Activated CD4-positive, alpha-beta T cell treated with anti-CD3 and anti-CD28 coated beads, Interleukin-2, amount 10 ng/mL, durations not matched to agents 7 days and 5 days (primary cell): ENCODE measurements at places on chromosomes 5 and 9. TPM values are rescaled to one million over a fixed set of nuclear protein-coding genes. Genes with fewer than 3 reads are reported as not detected.

GRCh38 chr5:137730336-137730735 lies 5.6 kb downstream of the KLHL3 start:
- no peak overlapping the region for H3K4me3 ChIP-seq
- H3K27ac ChIP-seq: no peak overlapping the region
- peaks cover 28% of the 10 kb centered on the region for H3K4me1 ChIP-seq
- H3K27me3 ChIP-seq: no peaks in the 10 kb centered on the region

DNA sequence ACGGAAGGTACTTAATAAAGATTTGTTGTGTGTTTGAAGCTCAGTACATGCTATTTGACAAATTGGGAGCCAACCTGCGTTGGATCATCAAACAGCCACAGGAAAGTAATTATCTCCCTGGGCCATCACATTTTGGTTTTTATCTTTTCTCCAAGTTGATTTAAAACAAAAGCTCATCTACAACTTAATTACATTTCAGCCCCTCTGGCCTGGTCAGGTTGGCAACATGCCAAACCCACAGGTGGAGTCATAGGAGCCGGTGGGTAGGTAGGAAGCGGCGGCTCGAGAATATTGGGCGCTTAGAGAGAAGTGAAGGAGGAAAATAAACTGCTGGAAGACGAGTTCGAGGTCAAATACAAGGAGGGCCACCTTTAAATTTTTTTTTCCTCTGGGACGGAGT lies 64.9 kb upstream of the FANCC start:
- no peak for DNase-seq
- no peaks in the 10 kb centered on the region for H3K4me1 ChIP-seq

DNA sequence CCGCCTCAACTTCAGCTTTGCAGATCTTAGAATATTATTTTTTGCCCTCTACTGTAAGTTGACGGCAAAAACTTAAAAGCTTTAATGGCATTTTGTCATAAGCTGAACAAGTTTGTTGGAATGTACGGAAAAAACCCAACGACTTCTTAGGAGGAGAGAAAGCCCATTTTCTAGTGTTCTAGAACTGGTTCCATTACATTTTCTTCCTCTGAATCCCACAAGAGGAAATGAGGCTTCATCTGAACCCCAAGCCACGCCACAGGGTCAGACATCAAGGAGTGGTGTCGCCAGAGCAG lies 113.7 kb downstream of the LHFPL2 start:
- no peak overlapping the region for H3K27ac ChIP-seq
- peaks cover 3% of the 10 kb centered on the region for H3K27me3 ChIP-seq
- no peaks in the 10 kb centered on the region for H3K36me3 ChIP-seq
- no peaks in the 10 kb centered on the region for H3K4me1 ChIP-seq

DNA sequence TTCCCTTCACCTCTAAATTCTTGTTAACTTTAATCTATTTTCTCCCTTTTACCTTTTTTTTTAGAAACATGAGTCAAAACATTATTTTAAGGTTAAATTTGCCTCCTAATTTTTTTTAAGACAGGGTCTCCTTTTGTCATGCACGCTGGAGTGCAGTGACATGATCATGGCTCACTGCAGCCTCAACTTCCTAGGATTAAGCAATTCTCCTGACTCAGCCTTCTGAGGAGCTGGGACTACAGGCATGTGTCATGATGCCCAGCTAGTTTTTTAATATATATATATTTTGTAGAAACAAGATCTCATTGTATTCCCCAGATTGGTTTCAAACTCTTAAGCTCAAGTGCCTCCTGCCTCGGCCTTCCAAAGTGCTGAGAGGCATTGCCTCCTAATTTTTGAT lies 424.7 kb upstream of the FAM174A start:
- H3K4me3 ChIP-seq: no peak overlapping the region
- no peaks in the 10 kb centered on the region for H3K27me3 ChIP-seq
- no peaks in the 10 kb centered on the region for H3K4me1 ChIP-seq

GRCh38 chr9:117178596-117179375 lies 236.1 kb downstream of the ASTN2 start:
- no peak for DNase-seq
- no peaks in the 10 kb centered on the region for H3K27me3 ChIP-seq
- H3K27ac ChIP-seq: no peak overlapping the region
- H3K36me3 ChIP-seq: no peaks in the 10 kb centered on the region
- H3K4me3 ChIP-seq: no peak overlapping the region

GRCh38 chr9:19510907-19511306 lies 102.1 kb downstream of the ACER2 start:
- H3K27me3 ChIP-seq: peaks cover 2% of the 10 kb centered on the region
- H3K4me1 ChIP-seq: peaks cover 6% of the 10 kb centered on the region
- no peaks in the 10 kb centered on the region for H3K36me3 ChIP-seq
- H3K4me3 ChIP-seq: no peak overlapping the region
- H3K27ac ChIP-seq: no peak overlapping the region

- no peak overlapping the region for H3K4me3 ChIP-seq
- DNase-seq: no peak
- H3K27me3 ChIP-seq: no peaks in the 10 kb centered on the region
- H3K27ac ChIP-seq: no peak overlapping the region
Observed at GRCh38 chr5:53923961-53924360, 363.5 kb downstream of the NDUFS4 start.

DNA sequence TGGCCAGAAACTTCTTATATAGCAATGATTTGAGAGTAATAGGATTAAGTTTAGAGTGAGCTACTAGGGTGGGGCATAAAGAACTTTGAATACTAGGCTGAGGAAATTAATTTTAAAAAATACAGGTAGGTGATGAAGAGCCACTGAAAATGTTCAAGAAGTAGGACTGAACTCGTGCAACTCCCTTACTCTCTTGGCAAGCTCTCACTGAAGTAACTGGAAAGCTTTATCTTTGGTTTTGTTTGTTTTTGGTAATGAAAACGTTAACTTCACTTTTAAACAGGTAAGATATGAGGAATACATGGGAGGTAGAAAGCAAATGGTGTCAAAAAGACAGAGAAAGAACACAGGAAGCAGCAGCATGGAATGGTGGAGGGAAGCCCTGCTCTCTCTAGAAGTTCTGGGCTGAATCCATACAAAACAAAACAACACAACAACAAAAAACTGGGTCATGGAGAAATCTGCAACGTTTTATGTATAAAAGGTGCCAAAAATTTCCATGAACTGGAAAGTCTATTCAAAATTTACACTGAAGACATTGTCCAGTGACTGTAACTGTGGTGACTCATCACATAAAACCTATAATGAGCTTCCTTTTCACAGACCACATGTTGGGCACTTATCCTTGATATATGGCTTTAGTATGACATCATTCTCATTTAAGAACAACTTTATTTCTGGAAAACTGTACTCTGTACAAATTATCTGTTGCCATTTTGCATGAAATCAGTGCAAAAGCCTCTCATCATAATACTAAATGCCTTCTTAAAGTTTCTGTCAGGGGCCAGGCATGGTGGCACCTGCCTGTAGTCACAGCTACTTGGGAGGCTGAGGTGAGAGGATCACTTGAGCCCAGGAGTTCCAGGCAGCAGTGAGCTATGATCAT lies 91.2 kb upstream of the CHD1 start:
- no peak for DNase-seq
- H3K36me3 ChIP-seq: no peaks in the 10 kb centered on the region
- no peaks in the 10 kb centered on the region for H3K4me1 ChIP-seq
- H3K4me3 ChIP-seq: no peak overlapping the region
- no peaks in the 10 kb centered on the region for H3K27me3 ChIP-seq
- H3K27ac ChIP-seq: no peak overlapping the region

DNA sequence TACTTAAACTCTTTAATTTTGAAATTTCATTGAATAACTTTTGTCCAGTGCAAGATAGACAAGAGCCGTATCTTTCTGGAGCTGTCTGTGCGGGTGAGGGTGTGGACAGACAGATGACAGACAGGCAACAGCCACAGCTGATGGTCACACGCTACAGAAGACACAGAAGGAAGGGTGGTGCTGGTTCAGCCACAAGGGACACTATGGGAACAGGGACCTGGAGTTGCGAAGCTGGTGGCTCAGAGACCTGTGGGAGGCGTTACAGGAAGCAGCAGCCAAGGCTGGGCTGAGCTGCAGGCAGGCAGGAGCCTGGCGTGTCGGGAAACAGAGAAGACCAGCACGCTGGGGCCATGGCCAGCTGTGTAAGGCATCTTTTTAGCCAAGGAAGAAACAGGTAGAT lies 104.4 kb downstream of the WNK2 start:
- H3K4me1 ChIP-seq: no peaks in the 10 kb centered on the region
- no peaks in the 10 kb centered on the region for H3K36me3 ChIP-seq
- DNase-seq: peak; percentile 2
- H3K27ac ChIP-seq: no peak overlapping the region

GRCh38 chr9:76812591-76812990 lies 48.4 kb downstream of the PCA3 start:
- H3K27me3 ChIP-seq: peaks cover 12% of the 10 kb centered on the region
- H3K27ac ChIP-seq: no peak overlapping the region
- H3K4me1 ChIP-seq: no peaks in the 10 kb centered on the region

DNA sequence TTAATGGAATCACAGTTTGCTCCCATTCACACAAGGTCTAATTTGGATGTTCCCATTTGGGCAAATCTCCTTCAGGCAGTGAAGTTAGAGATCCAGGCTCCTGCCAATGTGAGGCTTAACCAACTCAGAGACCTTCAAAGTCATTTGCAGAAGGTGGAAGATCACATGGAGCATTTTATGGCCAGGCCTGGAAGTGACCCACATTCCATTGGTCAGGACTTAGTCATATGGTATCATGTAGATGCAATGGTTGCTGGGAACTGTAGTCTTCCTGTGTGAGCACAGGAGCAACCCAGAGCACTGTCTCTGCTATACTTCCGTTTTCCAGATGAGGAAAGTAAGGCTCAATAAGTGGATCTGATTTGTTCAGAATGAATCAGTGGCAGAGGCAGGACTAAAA lies 292.7 kb upstream of the SMARCA2 start:
- no peak overlapping the region for H3K27ac ChIP-seq
- H3K4me1 ChIP-seq: no peaks in the 10 kb centered on the region
- H3K27me3 ChIP-seq: no peaks in the 10 kb centered on the region
- no peak for DNase-seq

- no peak for DNase-seq
- peaks cover 70% of the 10 kb centered on the region for H3K4me1 ChIP-seq
- no peaks in the 10 kb centered on the region for H3K27me3 ChIP-seq
- no peak overlapping the region for H3K4me3 ChIP-seq
- H3K27ac ChIP-seq: no peak overlapping the region
Observed at GRCh38 chr5:177365845-177366527, 8.3 kb downstream of the RGS14 start.

DNA sequence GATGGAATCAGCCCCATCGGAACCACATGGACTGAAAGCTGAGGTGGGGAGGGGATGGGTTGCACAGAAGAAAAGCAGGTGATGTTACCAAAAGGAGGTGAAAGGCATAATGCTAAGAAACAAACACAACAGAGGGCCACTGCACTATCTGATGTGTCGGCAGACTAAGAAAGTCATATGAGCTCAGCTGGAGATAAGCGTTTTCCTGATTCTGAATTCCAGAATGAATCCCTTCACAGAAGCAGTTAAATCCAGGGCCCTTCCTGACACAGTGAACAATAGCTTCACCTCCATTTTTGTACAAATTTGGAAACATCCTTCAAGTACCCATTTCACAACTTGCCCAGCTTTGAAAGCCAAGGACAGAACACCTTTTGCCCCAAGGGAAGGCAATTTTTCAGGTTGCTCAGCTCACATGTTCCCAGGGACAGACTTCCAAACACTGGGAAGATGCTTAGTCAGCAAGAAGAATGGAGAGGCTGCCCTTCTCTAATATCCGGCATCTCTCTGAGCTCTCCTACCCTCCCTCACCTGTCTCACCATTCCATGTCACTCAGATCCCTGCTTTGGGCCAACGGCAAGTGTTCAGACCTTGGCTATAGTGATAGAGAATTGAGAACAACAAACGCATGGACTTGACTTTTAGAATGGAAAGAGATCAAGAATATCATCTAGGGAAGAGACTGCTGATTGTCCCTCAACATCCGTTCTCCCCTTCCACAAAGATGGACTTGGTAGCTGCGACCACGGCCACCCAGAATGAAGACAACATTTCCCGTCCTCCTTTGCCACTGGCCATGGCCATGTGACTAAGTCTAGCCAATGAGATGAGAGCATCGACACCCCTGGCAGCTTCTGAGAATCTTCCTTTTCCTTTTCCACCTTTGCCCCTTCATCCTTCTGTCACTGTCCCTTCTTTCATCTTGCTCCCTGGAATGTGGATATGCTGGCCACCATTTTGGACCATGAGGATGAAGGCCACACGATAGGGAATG lies 68.6 kb upstream of the IL17B start:
- DNase-seq: no peak
- peaks cover 4% of the 10 kb centered on the region for H3K4me1 ChIP-seq
- H3K27ac ChIP-seq: no peak overlapping the region
- no peaks in the 10 kb centered on the region for H3K36me3 ChIP-seq

Gene SLC34A3
- total RNA-seq: not detected

- H3K4me3 ChIP-seq: no peak overlapping the region
- H3K36me3 ChIP-seq: peaks cover 2% of the 10 kb centered on the region
- DNase-seq: no peak
- no peaks in the 10 kb centered on the region for H3K4me1 ChIP-seq
- H3K27ac ChIP-seq: no peak overlapping the region
Observed at GRCh38 chr5:1511651-1512540, 11.9 kb downstream of the LPCAT1 start.

DNA sequence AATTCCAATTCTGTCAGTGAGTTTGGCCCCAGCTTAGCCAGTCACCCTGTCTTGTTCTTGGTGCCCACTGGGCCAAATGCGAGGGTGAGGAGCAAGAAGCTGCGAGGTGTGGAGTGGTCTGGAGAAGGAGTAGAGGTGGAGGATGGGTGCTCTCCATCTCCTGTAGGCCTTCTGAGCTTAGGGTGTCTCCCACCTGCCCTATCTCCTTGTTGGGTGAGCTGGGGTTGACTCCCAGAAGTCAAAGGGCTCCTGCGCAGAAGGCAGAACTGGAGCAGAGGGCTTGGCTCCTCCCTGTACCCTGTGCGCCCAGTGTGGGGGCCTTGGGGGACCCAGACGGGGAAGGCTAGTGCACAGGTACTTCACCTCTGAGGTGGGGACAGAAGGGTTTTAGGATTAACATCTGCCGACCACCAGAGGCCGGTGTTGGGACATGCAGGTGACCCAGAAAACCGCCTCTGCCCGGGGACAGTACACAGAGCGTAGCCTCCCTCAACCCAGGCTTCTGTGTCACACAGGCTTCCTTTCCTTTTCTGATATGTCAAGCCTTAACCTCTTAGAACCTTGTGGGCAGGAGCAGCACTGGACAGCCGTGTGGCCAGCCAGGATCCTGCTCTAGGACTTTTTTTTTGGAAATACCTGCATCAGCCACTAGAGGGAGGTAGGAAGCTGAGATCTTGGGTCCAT lies 16.9 kb downstream of the IL5 start:
- peak; percentile 55 for DNase-seq
- H3K4me3 ChIP-seq: no peak overlapping the region
- H3K4me1 ChIP-seq: peaks cover 35% of the 10 kb centered on the region
